Stimulated activated CD8-positive, alpha-beta memory T cell treated with anti-CD3 and anti-CD28 coated beads, Interleukin-7, amount 100 ng/mL, for 1 hour (primary cell): ENCODE measurements at places on chromosomes 6 and 20.
A peak's percentile ranks its signal among the peaks of the same experiment; 100 is the strongest.

DNA sequence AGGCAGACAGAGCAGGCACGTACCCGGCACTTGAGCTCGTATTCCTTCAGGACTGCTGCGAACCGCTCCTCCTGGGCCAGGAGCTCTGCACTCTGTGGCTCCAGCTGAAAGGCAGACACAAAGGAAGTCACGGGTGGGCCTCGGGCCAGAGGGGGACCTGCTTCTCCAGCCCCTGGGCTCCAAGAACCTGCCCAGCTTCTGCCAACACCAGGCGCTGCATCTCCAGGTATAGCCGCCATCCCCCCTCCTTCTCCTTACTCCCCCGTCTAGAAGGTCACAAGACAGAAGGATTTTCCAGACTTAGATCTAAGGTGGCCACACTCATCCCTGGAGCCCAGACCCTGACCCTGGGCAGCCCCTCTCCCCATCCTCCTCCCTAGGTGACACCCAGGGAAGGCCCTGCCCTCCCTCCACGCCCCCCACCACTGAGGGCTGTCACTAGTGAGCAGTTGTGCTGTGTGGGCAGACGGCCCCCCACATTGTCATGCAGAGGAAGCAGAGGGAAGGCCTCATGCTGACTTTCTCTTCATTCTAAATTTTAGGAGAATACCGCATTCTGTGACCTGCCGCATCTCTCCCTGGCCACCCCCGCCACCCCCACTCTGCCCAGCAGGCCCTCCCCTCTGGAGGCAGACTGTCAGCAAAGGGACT is 81.9 kb downstream of the GINS1 start:
- no peak for DNase-seq

DNA sequence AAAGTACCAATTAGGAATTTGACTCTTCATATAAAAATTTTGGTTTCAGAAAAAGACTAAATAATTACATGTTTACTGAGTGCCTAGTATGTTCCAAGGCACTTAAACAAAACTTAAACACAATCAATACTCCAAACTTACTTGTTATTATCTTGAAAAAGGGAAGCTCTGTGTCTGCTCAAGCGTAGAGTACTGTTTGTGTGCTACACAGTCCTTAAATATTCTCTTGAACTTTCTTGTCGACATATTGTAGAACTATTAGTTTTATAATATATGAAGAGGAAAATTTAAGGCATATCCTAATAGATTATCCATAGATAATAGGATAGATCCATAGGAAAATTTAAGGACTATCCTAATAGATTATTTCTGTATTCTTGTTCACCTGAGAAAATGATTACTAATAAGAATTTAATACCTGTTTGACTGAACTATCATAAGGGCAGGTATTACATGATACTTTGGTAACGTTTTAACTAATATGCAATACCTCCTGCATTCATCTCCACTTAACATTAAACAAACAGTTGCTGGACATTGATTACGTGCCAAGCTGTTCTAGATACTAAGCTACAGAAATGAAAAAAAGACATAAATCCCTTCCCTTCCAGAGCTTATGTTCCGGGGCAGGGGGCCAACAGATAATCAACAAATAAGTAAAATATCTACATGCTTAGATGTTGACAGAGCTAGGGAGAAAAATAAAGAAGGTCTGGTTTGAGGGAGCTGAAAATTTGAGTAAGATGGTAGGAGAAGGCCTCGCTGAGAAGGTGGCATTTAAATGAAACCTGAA is 115.2 kb upstream of the BCLAF1 start:
- DNase-seq, result no peak

DNA sequence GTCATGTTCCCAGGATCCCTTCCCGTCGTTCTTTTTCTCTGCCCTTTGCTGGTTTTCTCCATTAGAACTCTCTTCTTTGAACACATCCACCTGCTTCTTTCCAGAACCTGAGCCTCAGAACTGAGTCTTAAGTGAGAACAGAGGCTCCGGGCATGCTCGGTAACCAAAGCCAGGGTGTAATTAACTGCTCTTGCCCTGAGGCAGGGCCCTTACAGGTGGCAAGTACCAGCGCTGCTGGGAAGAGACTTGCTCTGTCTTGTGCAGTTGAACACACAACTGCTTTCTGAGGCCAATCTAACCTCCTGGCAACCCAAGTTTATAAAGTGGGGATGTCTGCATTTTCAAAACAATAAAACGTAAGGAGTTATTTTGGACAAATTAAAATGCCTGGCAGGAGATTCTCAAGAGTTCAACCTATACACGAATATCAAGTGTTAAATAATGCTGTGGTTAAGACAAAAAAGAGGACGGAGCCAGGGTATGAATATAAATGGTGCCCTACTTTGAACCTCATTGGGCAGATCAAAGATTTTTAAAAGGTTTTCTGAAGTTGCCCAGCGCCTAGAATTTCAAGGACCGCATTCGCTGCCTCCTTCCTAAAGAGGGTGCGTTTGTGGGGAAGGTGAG is 12.4 kb upstream of the DEK start:
- no peak for DNase-seq

DNA sequence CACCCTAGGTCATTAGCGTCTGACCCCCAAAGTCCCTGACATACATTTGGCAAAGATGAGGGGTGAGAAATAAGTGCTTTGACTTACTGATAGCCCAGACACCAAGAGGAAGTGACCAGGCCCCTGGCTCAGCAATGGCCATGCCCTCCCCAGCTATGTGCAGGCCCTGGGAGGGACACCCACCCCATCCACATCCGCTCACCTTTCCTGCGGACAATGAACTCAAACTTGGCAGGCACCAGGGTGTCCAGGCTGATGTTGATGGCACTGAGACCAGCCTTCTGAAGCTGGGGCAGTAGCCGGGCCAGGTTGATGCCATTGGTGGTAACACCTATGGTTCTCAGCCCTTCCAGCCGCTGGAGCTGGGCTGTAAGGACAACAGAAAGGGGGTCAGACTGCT is 18.4 kb downstream of the MOCS1 start:
- DNase-seq, result no peak

DNA sequence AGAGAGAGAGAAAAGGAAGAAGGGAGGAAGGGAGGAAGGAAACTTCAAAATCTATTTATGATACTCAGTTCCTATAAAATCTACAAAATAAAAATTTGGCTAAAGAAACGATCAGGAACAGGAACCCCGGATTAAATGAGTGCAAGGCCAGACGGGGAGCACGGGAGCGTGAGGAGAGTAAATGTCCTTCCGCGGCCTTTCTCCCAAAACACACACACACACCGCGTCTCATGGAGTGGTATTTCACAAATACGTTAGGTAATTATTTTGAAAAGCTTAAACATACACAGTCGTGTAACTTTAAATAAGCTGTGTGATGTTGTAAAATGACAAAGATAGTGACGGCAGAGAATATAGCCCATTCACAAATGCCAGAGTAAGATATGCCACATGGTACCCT is 125.7 kb upstream of the AFDN start:
- DNase-seq, result no peak

DNA sequence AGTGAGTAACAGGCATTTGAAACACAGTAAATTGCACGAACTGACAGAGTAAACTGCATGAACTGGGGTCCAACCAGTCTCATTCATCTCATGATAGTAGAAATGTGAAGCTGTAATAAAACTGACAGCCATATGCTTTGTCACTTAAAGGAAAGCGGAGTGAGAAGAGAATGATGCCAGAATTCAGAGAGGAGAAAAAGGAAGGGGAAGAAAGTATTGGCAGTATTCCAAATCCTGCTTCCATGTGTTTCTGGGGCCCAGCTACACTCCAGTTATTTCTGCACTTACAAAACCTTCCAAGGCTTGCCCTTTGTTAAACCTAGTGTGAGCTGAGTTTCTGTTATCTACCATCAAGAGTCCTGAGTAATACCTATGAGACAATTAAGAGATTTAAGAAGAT is 17.2 kb downstream of the SNX14 start:
- DNase-seq, result no peak

GRCh38 chr6:168562576-168563151 is 121.7 kb downstream of the SMOC2 start:
- no peak for DNase-seq

DNA sequence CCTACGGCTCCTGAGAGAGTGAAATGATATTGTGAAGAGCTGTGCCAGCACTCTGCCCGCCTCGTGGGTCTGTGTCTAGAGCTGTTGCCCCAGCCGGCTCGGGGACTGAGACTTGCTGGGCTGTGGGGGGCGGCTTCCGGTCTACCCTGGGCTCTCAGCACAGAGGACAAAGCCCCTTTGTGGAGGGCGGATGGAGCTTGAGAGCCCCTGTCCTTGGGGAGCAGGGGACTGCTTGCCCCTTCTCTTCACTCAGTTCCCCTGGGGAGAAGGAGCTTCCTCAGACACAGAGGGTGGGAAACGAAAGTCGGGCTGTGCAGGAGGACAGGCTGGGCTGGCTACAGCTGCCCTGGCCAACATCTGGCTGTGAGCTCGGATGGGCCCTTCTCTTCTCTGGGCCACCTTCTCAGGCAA is 11.0 kb downstream of the SRC start:
- no peak for DNase-seq

DNA sequence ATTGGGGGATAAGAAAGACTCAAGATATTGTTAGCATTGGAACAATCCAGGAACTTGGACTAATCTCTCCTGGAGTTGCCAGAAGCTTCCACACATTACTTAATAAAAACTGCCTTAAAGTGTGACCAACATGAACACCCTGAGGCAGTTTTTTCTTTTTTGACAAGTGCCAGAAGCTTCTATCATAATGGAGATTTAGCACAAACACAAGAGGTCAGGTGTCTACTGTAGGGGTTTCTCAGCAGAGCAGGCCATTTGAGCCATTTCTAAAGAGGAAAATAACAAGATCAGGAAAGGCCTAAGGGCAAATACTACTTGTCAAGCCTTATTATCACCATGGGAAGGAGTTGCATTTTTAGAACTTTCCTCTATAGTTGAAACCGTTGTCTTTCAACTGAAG is 361.5 kb downstream of the EPM2A start:
- no peak for DNase-seq

- DNase-seq, result no peak
Observed at GRCh38 chr6:157510323-157511188, 129.6 kb downstream of the ZDHHC14 start.

DNA sequence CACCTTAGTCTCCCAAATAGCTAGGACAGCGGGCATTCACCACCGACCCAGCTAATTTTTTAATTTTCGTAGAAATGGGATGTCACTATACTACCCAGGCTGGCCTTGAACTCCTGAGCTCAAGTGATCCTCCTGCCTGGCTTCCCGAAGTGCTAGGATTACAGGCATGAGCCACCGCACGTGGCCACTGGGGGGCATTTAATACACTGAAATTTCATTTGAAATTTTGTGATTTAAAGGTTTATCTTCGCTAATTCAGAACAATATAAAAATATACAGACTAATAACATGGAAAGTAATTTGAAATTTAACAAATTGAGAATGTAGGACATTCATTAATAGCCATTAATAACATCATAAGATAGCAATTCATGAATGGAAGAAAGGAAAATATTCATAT is 20.5 kb upstream of the TBC1D32 start:
- DNase-seq, result no peak

DNA sequence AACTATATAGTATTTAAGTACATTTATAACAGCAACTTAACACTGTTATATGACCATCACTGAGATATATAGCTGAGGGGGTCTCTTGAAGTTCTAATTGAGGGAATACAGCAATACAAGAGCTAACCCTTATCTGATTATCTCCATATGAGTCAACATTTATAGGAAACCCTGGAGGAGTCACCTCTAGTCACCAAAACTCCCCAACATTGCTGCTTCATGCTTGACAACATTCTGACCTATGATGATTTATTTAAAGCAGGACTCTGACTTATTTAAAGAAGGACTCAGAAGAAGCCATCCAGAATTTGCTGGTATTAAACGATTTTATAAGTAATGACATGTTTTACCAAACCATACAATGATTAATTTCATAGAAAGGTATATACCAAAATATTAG is 182.6 kb upstream of the NOX3 start:
- no peak for DNase-seq

DNA sequence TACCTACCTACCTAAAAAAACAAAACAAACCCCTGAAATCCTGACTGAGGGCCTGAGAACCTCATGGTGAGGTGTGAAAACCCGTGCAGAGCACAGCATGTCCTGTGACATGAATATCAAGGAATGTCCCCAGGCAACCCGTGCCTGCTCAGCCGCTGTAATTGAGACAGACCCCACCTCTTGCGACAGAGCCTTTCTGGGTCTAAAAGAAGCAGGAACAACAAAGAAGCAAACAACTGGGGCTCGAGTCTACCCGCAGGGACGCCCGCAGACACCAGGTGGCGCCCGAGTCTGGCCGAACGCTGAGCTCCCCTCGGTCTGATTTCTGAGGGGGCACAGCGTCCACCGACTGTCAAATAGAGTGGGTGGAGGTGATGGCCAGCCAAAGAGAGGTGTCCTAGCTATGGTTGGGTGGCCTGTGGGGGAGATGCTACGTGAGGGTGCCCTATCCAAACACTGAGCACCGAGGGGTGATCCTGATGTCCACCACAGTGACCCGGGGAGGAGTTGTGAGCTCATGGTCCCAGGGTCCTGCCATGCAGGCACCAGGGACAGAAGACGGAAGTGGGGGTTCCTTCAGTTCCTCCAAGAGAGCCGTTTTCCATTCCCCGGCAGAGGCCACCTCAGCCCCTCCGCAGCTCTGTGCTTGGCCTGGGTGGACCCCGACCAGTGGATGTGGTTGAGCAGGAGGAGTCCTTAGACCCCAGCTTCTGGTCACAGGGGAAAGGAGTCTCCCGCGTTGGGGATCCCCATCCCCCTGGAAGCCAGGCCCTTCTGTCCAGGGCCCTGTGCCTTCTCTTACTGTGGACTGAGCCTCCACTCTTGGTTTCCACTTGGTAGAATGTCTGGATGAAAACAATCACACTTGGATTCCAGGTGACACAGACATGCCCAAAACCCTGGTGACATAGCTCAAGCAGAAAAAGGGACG is 268.2 kb downstream of the CDC5L start:
- peak; percentile 60 for DNase-seq

DNA sequence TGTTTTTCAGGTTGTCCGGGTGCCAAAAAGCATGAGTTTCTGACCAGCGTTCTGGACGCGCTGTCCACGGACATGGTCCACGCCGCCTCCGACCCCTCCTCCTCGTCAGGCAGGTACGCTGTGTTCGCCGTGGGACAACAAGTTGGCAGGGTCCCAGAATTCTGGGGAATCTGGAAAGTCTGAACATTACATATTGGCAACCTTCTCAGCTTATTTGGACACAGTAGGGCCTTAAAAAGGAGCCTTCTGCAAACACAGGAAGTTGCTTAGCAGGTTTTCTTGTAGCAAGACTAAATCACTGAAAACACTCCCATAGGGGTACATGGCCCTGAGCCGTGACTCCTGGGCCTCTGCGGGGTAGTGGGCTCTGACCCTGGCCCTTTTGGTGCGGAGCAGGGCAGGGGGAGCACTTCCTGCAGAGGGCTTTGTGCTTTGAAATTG is 209.7 kb downstream of the SMOC2 start:
- no peak for DNase-seq

GRCh38 chr20:56916345-56916622 is 287.2 kb downstream of the TFAP2C start:
- DNase-seq, result no peak

DNA sequence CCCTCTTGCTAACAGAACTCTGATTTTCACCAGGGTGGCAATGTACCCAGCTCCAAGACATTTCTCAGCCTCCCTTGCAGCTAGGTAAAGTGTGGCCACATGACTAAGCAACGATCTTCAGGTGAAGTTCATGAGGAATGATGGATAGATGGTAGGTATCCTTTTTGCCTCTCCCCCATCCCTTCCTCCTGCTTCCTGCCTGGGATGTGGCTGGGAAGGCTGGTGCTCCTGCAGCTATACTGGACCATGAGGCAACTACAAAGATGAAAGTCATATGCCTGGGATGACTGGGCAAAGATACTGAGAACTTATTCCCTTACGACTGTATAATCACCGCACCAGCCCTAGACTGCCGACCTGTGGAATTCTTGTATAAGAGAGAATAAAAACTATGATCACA is 13.4 kb downstream of the ZNF335 start:
- no peak for DNase-seq
